ENCODE measurements at places on chromosomes 2 and 18.

GRCh38 chr2:223786943-223787342, 50.4 kb downstream of the AP1S3 start:
- DNase-seq: no peak

GRCh38 chr2:224145751-224146355, 106.8 kb upstream of the SERPINE2 start:
- no peak for DNase-seq

- DNase-seq: no peak
These were observed 375.8 kb upstream of the FANCL start for GRCh38 chr2:58616961-58617360.

GRCh38 chr18:77250926-77251729, 1.5 kb downstream of the GALR1 start:
- DNase-seq: no peak

- no peak for DNase-seq
These were observed 297.3 kb downstream of the CYP26B1 start for GRCh38 chr2:71850306-71850801.

- DNase-seq: no peak
These were observed 143.7 kb downstream of the ASB1 start for GRCh38 chr2:238570391-238570790.

DNA sequence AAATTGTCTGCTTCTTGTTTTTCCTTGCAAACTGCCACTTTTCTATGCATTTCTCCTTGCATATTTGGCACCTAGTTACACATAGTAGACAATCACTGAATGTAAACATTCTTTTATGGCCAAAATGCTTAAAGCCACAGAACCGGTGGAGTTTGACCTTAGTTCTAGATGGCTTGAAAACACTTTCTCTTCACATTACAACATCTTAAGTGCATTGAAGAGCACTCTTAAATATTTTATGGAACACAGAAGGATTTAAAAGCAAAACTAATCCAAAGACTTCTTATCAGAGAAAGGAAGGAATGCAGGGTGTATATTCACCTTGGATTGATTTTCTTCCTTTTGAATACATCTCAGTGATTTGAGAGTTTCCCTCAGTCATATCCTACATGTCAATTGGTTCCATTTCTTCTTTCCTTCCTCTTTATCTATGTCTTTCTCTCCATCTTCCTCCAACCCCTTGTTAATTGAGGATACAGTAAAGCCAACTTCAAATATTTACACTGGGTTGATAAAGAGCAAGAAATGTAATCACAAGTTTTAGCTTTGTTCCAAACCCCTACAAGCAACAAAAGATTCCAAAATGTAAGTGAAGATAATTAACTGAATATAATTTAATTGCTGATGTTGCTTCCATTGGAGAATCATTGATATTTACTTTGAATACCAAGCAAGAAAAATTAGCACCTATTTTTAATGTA, 548.0 kb downstream of the CNTNAP5 start:
- no peak for DNase-seq

- no peak for DNase-seq
These were observed 109.1 kb downstream of the CABLES1 start for GRCh38 chr18:23244401-23244800.

GRCh38 chr2:34254272-34254878, 655.3 kb upstream of the FAM98A start:
- DNase-seq: no peak

- no peak for DNase-seq
These were observed 1.8 kb downstream of the LRRFIP1 start for GRCh38 chr2:237629188-237629534.

DNA sequence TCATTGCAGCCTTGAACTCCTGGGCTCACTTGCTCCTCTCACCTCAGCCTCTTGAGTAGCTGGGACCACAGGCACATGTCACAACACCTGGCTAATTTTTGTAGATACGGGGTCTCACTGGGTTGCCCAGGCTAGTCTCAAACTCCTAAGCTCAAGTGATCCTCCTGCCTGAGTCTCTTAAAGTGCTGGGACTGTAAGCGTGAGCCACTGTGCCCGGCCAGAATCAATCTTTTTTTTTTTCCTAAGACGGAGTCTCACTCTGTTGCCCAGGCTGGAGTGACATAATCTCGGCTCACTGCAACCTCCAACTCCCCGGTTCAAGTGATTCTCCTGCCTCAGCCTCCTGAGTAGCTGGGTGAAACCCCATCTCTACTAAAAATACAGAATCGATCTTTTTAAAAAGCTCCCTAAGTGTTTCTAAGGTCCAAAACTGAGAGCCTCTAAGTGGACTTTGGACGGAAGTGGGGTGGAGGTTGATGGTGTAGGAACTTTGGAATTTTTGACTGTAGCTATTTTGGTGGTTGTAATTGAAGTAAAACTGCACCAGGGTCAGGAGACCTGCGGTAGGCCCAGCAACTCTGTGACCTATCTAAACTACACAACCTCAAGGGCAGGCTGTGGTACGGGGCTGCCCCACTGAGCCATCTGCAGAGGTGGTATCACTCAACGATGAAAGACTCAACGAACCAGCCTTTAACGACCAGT, 82.9 kb downstream of the POLR1A start:
- DNase-seq: no peak

- DNase-seq: peak; percentile 9
These were observed 50.0 kb downstream of the SLC8A1 start for GRCh38 chr2:40401896-40402295.

GRCh38 chr2:36068086-36068485, 287.5 kb upstream of the CRIM1 start:
- no peak for DNase-seq

GRCh38 chr2:84029903-84030575, 429.0 kb downstream of the SUCLG1 start:
- no peak for DNase-seq

DNA sequence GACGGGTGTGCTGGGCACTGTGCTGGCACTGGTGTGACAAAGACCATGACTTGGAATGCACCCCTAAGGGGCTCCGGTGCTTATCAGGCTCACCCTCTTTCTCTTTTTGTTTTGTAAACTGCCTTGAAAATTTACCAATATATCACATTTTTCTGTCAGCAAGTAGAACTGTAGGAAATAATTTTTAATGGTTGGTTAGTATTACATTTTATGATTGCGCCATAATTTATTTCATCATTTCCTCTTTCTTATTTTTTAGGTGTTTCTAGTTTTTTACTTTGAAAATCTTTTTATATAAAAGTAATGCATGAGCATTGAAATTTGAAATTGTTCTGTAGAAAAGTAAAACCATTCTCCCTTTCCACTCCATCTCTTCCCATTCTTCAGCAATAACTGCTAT, 100.9 kb downstream of the MMADHC start:
- DNase-seq: no peak

DNA sequence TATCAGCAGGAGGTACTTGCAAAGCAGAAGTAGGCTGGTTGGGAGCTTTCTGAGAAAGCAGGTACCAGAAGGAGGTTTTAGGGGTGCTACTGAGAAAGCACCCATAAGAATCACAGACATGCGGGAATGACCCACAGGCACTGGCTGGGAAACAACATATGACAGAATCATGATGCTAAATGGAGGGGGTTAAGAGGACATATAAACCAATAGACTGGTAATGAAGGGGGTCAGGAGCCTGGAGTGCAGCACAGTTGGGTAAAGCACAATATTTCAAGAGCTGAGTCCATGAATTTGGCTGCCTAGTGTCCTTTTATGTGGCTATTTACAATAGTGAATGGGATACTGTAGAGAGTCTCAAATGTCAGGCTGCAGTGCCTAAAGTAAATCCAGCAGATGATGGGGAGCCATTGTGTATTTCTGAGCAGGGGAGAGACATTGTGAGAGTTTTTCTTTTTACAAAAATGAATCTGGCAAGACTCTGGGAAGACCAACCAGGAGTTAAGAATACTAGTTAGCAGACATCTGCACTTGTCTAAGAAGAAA, 27.6 kb upstream of the GMCL1 start:
- no peak for DNase-seq

- DNase-seq: no peak
These were observed 62.6 kb downstream of the DNMT3A start for GRCh38 chr2:25279091-25279651.

DNA sequence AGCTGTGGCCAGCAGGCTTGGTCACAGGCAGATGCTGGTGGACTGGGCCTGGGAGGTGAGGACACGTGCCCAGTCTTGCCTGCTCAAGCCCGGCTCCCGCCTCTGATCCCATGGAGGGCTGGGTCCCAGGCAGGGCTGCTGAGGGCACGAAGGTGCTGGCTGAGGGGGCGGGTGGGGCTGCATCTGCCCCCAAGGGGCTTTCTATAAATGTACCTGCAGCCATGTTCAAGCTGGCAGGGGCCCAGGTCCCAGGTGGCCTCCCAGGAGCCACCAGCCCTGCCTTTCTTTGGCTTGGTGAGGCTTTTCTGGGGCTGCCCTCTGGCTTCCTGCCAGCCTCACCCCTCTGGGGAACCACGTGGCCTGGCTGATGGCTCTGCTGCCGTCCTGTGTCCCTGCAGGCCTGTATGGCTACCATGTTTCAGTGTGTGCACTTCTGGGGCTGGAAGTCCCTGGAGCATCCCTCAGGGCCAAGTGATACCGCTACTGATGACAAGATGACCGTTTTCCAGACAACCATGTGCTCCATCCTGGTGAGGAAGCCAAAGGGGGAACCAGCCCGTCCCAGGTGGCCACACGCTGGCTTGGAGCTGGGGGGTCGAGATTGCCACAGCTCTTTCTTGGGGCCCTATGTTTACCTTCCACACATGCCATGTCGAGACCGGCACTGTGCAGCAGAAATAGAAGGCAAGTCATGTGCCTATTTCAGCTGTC, 23.2 kb downstream of the HJURP start:
- DNase-seq: no peak

DNA sequence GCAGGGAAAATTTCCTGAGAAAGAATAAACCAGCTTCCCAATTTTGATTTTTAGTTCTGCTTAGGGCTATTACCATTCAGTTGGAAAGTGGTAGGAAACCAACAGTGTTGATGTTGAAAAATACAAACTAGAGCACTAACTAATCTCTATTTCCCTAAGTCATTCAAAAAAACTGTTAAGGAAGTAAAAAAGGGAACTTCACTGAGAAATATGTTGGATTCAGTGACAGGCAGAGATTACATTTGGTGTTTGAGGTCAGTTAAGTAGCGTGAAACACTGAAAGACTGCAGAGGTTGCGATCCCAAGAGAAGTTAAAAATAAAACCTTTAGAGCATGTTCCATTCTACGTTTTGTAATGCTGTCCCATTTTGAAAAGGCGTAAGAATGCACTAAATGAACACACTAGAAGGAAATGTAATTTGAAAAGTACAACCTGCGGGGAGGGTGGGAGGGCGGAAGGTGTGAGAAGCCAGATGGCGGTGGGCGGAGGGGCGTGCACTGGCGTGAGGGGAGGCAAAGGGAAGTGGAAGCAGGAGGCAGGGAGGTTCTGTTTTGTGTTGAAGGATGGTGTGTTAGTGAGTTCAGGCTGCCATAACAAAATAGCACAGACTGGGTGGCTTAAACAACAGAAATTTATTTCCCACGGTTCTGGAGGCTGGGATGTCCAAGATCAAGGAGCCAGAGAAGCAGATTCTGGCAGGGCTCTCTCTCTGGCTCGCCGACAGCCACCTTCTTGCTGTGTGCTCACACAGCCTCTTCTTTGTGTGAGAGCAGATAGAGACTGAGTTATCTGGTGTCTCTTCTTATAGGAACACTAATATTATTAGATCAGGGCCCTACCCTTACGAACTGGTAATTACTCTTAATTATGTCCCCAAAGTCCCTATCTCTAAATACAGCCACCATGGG, 94.3 kb upstream of the KCTD1 start:
- no peak for DNase-seq

- no peak for DNase-seq
These were observed 4.0 kb downstream of the TMEM200C start for GRCh38 chr18:5891184-5891853.

DNA sequence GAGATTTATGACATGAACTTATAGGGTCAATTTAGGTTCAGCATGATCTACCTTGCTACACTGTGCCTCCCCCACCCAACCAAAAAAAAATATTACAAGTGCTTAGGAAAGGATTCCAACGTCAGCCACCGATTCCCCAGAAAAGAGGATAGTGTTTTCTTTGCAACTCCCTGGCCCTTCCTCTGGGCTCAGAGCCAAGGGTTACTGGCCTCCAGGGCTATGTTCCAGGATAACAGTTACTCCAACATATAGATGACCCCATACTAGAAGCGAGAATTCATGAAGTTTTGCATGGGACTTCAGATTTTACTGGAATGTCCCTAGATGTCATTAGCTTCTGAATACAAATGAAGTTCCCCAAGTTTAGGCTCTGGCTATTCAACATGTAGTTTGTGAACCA, 172.1 kb downstream of the UPP2 start:
- no peak for DNase-seq

- DNase-seq: peak; percentile 73
These were observed 126.0 kb upstream of the KLF7 start for GRCh38 chr2:207291625-207292252.

- DNase-seq: peak; percentile 51
These were observed 1.8 kb downstream of the LPIN1 start for GRCh38 chr2:11748018-11748860.

DNA sequence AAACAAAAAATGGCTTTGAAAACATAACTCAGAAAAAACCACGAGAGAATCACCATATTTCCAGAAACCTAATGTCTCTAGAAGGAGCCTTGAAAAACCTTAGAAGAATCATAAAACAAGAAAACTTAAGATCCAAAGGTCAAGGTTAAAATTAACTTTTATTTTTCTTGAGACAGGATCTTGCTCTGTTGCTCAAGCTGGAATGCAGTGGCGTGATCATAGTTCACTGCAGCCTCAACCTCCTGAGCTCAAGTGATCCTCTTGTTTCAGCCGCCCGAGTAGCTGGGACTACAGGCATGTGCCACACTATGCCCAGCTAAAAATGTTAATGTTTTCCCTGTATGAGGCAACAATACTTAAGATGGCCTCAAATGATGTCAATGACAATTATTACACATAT, 254.2 kb upstream of the SESTD1 start:
- DNase-seq: no peak

DNA sequence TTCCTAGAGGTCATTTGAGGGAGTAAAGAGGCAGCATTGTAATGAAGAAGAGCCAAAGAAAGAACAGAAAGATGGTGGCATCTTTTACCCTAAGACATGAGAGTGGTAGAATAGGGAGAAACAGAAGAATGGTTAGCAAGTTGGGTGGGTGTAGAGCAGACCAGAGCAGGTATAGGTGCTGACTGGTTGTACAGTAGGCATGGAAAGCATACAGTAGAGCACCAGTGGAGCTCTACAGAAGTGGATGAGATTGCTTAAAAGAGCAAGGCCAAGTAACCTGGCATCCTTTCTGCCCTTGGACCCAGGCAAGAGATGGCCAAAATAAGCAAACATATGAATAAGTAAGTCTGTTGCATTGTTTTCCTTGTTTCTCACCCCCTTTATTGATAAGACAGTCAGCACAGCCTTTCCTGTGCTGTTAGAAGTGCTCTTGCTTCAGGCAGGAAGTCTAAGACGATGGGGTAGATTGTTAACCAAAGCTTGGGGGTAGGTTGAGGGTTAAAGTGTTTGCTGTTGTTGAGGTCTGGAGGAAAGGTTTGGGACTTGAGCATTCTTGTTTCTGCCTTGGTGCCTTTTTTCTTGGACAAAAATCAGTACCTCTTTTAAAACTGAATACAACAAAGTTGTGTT, 76.9 kb downstream of the DIS3L2 start:
- DNase-seq: no peak

Measured in activated CD4-positive, alpha-beta T cell treated with anti-CD3 and anti-CD28 coated beads, Interleukin-10, Interleukin-2, amounts not matched to agents 100 ng/mL and 50 ng/mL, durations not matched to agents 16 hours and 8 hours (primary cell).